ENCODE measurements at places on chromosomes 4 and X.

DNA sequence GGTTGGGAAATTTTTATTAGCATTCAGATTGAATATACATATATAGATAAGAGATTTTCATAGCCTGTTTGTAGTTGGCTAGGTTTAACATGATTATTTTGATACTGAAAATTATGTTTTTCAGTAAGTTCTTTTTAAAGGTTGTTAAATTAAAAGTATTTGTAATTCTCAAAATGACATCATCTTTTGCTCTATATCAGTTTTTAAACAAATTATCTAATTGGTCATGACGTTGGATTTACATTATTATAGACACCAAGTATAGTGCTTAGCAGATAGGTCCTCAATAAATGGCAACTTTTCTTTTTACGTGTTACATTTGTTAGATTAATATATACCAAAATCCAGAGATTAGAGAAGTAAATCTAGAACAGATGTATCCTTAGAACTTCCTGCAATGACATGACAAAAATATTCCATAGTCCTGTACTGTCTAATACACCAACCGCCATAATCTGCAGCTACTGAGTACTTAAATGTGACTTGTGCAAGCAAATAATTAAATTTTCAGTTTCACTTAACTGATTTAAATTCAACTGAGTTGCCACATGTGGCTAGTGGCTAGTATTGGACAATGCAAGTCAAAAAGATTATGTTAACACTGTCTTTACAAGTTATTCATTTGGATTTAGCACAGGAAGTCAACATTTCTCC lies 1613.1 kb upstream of the TENM3 start:
- DNase-seq: no peak

DNA sequence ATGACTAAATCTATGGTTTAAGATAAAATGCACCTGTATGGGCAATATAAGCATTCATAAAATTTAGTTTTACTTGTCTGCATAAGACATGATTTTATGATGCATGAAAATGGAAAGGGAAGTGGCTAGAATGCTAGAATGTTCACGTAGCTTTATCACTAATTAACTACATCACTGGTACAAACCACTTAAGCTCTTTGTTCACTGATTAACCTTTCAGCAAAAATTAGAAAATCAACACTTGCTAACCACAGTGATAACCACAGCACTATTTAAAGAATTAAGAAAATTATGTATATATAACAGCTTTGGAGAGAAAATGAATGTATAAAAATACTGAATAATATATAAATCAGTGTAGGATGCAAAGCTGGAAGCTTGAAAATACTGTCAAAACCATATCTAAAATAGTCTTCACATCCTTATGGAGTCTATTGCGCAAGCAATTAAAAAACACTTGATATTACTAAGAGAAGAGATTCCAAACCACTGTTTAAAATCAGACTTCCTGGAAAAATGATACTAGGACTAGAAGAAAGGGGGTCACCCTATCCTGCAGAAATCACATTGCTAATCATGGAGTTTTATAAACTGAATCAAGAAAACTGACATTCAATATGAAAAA lies 51.9 kb downstream of the EFHC2 start:
- no peak for DNase-seq

- DNase-seq: no peak
These were observed 23.3 kb downstream of the TRMT2B start for GRCh38 chrX:101028562-101028961.

- DNase-seq: no peak
These were observed 241.9 kb downstream of the ANTXR2 start for GRCh38 chr4:79831119-79831528.

DNA sequence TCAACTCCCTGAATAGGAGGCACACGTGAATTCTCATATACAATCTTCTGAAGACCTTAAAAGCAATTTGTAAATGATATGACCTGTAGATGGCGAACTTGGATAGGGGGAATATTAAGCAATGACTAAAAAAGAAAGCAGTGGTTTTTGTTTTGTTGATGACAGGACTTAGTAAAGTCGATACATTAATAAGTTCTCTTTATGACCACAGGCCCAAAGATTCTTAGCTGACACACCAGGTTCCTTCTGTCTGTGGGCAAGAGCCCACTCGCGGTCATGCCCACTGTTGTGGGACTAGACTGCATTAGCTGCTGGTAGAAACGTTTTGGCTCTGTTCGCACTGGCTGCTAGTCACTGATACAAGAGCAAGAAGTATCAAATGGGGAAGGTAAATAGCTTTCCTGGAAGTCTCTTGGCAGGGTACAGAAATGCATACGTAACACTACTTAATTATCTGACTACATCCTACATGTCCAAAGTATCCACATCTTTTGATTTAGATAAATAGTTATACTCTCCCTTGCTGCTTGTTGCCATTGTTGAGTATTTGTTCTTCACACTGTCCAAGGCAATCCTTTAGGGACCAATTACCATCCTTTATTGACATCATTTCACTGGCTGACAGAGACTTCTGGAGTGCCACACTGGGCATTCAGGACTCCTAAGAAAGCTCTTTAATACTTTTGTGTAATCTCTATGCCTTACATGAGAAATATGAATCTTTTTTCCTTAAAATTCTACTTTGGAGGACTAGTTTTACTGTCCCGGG lies 31.0 kb downstream of the ALPK1 start:
- peak; percentile 36 for DNase-seq

DNA sequence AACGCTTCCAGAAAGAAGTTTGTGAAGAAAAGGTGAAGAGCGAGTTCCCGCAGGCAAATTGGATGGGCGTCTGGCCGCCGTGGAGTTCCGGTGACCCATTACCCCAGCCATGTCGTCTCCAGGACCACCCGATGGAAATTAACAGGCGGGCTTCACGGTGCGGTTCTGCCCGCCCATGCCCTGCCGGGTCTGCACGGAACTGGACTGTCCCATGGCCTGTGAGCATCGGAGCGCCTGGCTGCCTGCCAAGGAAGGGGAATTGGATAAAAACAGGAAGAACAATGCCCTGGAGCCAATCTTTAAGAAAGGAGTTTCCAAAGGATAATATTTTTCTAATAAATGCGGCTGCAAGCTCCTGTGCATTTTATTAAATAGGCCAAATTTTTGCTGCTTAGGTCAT lies 319.8 kb upstream of the SLC7A11 start:
- no peak for DNase-seq

- no peak for DNase-seq
These were observed 8.4 kb downstream of the SLC6A8 start for GRCh38 chrX:153696100-153696499.
